ENCODE measurements at places on chromosomes 6 and 20. TPM values are rescaled to one million over a fixed set of nuclear protein-coding genes. Genes with fewer than 3 reads are reported as not detected.

SGK2 gene
- total RNA-seq = not detected

LRP11 gene
- total RNA-seq = 7.2 TPM

ZCCHC3 gene
- total RNA-seq = 23.5 TPM

RAB44 gene
- 0.15 TPM for total RNA-seq

FILIP1 gene
- not detected for total RNA-seq

MYO6 gene
- total RNA-seq = 4.6 TPM

OR10C1 gene
- not detected for total RNA-seq

XKR7 gene
- total RNA-seq = not detected

CD40 gene
- 0.93 TPM for total RNA-seq

DLK2 gene
- 0.50 TPM for total RNA-seq

SFTA2 gene
- not detected for total RNA-seq

TRMT6 gene
- total RNA-seq = 19.1 TPM

NOX3 gene
- total RNA-seq = not detected

DUSP15 gene
- total RNA-seq = not detected

VSTM2L gene
- 0.20 TPM for total RNA-seq

All from activated CD4-positive, alpha-beta memory T cell treated with anti-CD3 and anti-CD28 coated beads, Interleukin-2, amount 10 ng/mL, durations not matched to agents 7 days and 5 days (primary cell).